ENCODE measurements at places on chromosomes 12 and 14. TPM values are rescaled to one million over a fixed set of nuclear protein-coding genes. Genes with fewer than 3 reads are reported as not detected.

GRCh38 chr12:49821373-49822287 lies 6.6 kb downstream of the NCKAP5L start:
- DNase-seq, result no peak

DNA sequence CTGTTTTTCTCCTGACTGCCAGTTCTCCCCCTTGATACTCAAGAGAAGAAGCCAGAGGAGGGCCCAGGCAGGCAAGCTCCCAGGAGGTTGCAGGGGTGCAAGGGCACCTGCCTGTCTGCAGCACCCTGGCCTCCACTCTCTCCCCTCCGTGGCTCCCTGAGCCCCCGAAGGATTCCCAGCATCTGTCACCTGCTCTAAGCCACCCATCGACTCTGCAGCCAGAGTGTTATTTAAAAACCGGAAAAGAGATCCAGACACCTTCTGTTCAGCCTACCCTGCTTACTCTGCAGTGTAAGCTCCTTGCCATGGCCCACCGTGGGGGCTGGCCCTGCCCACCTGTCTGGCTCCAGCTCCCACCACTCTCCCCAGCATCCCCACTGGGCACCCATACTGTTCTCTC lies 121.4 kb downstream of the KSR2 start:
- DNase-seq, result no peak

DNA sequence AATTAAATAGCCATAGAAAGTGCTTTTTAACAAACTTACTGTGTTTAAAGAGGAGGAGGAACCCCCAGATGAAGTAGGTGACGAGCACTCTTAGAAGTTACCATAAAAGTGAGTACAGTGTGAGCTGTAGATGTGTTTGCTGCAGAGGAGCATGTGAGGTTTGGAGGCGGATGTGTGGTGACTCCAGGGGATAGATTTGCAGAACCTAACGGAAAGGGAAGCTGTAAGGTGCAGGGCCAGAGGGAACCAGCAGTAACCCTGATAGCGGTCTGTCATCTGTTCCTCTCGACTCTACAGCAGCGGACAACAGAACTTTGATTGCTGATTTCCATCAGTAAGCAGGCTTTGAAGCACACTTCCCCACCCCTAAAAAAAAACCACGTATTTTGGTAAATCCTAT lies 5.2 kb downstream of the CALM1 start:
- no peak for DNase-seq

GRCh38 chr14:99286761-99287160 lies 14.8 kb upstream of the BCL11B start:
- DNase-seq, result no peak

- DNase-seq, result no peak
Measured at GRCh38 chr14:76067536-76067935, 82.0 kb downstream of the IFT43 start.

GRCh38 chr14:99537399-99537798 lies 56.2 kb downstream of the CCNK start:
- DNase-seq, result no peak

- DNase-seq, result peak; percentile 20
Measured at GRCh38 chr14:34713122-34713680, 1.2 kb downstream of the CFL2 start.

- DNase-seq, result peak; percentile 58
Measured at GRCh38 chr14:64717870-64718269, 13.6 kb downstream of the PLEKHG3 start.

Gene GNB3
- 5.8 TPM for total RNA-seq

Gene TGFB3
- total RNA-seq, result 69.4 TPM

Gene GPR84
- not detected for total RNA-seq

Gene EID3
- total RNA-seq, result 3.8 TPM
